T-helper 1 cell (primary cell): ENCODE measurements at places on chromosomes 4 and X.
A peak's percentile ranks its signal among the peaks of the same experiment; 100 is the strongest.

- DNase-seq: no peak
These were observed 153.4 kb upstream of the ARSJ start for GRCh38 chr4:114132830-114133229.

- DNase-seq: no peak
These were observed 168.8 kb upstream of the HS3ST1 start for GRCh38 chr4:11597506-11597905.

DNA sequence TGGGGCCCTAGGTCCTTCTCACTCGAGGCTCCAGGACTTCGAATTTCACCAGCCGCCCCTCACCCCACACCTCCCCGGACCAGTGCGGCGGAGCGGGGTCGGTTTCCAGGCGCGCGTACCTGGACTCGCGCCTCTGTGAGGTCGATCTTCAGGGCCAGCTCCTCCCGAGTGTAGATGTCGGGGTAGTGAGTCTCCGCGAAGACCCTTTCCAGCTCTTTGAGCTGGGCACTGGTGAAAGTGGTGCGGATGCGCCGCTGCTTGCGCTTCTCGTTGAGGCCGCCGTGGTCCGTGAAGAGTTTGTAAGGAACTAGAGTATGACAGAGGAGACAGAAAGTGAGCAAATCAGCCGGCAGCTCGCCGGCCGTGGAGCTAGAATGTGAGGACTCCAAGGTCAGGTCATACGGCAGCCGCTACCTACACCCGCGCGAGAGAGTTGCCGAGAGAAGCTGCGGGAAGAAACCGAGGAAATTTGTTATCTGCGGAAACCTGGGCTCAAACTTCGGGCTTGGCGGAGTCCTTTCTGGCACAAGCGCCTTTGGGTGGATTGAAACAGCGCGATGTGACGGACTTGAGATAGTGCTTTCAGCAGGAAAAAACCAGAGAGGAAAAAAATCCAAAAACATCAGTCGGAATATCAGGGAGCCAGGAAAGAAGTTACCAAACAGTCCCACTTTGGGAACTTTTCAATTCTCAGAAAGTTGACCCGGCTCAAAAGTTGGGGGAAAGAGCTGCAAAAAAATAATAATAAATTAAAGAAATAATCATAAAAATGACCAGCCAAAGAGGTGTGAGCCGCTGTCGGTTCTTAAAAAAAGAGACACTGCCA lies 1.1 kb downstream of the PHOX2B start:
- no peak for DNase-seq

- DNase-seq: peak; percentile 1
These were observed 30.2 kb downstream of the AFF2 start for GRCh38 chrX:148530464-148531077.

DNA sequence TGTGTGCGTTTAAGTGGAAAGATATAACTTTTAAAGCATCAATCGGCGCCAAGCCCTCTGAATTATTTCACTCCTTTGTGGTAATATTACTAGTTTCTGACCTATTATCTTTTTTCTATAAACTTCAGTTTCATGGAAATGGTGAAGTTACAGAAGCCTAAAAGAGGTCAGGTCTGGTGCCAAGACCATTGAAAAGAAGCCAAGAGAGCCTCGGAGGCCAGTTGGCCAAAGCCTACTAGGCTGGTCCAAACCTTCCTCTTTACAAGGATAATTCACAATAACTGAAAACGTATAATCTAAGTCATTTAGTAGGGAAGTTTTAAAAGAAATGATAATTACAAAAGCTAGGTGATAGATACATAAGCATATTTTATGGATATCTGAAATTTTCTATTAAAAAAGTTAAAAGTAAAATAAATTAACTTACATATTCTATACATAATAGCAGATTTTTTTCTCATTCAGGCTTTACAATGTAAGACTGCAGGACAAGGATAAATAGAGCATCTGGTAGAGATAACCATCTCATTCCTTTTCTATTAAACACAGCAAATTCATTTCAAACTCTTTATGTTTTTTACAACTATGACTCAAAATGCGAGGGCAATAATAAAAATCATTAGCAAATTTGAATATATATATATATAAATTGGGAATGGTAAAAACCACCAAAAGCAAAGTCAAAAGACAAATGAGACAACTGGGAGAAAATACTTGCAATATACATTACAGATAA lies 49.2 kb downstream of the WDFY3 start:
- no peak for DNase-seq

GRCh38 chr4:3387154-3387942 lies 54.4 kb upstream of the HGFAC start:
- no peak for DNase-seq

GRCh38 chr4:3231471-3231870 lies 17.5 kb upstream of the MSANTD1 start:
- DNase-seq: no peak

GRCh38 chr4:177242651-177243286 lies 66.9 kb upstream of the NEIL3 start:
- DNase-seq: no peak

DNA sequence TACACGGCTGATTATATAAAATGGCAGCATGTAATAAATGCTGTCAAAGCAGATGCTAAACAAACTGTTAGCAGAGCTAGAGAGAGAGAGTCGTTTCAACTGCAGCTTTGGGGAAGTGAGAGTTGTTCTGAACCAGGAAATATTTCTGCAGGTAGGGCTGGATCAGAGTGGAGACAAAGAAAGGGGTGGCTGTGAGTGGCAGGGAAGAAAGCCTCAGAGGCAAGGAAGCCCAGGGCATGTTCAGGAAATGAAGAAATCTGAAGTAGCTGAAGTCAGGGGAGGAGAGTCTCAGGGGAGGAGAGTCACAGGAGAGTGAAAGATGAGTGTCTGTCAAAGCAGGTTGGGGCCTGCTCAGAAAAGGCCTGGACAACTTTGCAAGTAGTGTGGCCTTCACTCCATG lies 48.4 kb upstream of the RPS6KA3 start:
- no peak for DNase-seq

- no peak for DNase-seq
These were observed 419.3 kb upstream of the ADGRL3 start for GRCh38 chr4:60780874-60781273.

DNA sequence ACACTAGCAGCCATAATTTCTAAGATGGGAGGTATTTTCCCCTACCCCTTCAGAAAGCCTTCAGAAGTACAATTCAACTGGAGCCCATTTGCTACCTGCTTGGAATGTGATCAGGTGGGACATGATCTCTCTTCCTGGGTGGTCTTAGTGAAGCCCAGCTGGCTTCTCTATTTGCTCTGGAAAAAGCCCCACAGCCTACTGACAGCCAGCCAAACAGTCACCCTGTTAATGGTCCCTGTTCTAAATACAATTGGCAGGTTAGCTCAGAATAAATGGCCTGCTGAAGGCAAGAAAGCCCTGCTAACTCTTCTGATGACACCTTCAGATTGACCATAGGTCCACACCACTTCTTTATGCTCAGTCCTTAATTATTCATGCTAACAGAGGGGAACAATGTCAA lies 39.9 kb downstream of the HS6ST2 start:
- no peak for DNase-seq

- no peak for DNase-seq
These were observed 7.7 kb downstream of the GEMIN8 start for GRCh38 chrX:14022019-14022418.

GRCh38 chr4:156906325-156906724 lies 65.3 kb downstream of the PDGFC start:
- no peak for DNase-seq

DNA sequence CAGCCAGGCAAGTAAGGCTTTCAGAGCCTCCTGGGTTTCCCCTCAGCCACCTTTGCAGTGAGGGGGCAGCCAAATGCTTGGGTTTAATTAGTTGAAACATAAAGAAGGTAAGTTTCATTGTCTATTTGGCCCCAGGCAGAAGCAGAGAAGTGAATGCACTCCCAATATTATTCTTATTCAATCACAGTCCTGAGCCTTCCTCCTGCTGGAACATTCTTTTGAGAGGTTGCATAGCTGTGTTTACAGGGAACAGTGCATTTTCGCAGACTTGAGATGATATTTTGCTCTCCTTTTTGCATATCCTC lies 13.9 kb downstream of the SLC2A9 start:
- DNase-seq: no peak

- DNase-seq: no peak
These were observed 211.4 kb upstream of the GALNT7 start for GRCh38 chr4:172957216-172957615.

DNA sequence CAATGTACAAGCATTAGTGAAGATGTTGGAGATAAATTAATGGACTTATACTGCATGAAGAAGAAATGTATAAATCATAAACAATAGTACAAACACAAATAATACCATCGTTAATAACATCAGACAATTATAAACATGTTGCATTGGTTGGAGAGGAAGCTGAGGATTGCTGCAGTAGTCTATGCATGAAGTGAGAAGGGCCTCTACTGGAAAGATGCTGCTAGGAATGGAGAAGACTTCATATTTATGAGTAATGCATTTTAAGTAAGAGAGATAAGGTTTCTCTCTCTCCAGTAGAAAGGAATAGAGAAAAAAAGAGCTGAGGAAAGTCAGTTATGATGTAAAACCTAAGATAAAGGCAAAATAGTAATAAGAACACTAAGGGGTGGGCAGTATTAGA lies 247.8 kb downstream of the GRID2 start:
- no peak for DNase-seq

- no peak for DNase-seq
These were observed 21.1 kb upstream of the LUZP4 start for GRCh38 chrX:115268421-115268820.

DNA sequence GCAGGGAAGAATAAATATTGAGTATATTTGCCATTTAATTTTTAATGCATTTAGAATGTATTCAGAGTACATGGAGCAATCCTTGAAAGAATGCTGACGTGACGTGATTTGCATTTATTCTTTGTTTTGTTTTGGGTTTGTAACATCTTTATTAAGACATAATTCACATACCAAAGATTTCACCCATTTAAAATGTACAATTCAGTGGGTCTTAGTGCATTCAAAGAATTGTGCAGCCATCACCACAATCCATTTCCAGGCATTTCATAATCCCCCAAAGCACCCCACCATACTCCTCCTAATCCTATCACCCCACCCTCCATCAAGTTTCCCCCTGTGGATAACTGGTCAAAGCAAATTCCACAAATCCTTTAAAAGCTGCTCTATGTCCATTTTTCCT lies 87.4 kb downstream of the FAM9B start:
- DNase-seq: no peak

DNA sequence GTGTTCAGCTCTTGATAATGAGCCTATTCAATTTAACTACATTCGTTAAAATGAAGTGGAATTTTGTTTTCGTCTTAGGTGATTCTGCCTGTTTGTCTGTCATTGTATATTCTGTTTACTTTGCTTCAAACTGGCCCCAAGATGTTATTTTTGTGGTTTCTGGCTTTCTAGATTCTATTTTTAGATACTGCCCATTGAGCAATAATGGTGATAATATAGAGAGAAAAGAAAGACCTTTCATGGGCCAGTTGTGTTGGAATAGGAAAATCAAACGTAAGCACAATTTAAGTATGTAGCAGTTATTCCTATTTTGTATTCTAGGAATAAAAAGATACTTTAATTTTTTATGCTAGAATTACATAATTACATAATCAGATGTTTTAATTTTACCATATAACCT lies 4.0 kb downstream of the CDKN2AIP start:
- DNase-seq: no peak
